Renal cortical epithelial cell (primary cell): ENCODE measurements at places on chromosomes 16 and 17. TPM values are rescaled to one million over a fixed set of nuclear protein-coding genes. Genes with fewer than 3 reads are reported as not detected.

DNA sequence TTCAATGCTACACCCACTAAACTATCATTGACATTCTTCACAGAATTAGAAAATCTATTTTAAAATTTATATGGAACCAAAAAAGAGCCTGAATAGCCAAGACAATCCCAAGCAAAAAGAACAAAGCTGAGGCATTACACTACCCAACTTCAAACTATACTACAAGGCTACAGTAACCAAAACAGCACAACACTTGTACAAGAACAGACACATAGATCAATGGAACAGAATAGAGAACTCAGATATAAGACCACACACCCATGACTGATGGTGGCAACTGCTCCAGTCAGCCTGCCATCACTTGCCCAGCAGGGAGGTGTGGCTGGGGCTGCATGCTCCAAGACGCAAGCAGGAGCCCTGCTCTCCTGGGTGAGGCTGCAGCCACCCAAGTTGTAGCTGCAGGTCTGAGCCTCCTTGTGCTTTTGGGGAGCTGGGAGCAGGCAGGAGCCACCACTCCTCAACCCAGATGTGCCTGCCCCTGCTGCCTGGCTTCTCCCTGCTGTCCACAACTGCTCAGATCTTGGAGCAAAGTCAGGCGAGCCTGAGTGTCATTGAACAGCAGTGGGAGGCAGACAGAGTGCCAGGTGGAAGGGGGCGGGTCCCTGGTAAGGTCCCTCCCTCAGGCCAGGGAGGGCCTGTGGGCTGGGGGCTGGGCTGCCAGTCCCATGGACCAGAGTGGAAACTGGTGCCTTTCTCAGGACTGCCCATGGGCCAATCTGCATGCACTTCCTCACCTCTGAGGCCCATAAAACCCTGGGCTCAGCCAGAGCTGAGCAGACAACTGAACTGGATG lies 24.7 kb downstream of the SSH2 start:
- no peak for DNase-seq

IRF8 gene
- total RNA-seq, result 1.0 and 1.9 TPM in 2 replicates

TMC8 gene
- 0.05 TPM in 1 of 2 replicates, not detected in the other for total RNA-seq

CLEC16A gene
- total RNA-seq, result 13.2 and 48.3 TPM in 2 replicates

TPSAB1 gene
- not detected in 2 replicates for total RNA-seq

KRTAP4-8 gene
- not detected in 2 replicates for total RNA-seq

KIF2B gene
- not detected in 2 replicates for total RNA-seq

KRTAP9-3 gene
- total RNA-seq, result not detected in 2 replicates

FOXL1 gene
- 0.25 and 2.1 TPM in 2 replicates for total RNA-seq

RNF43 gene
- total RNA-seq, result 2.3 and 6.0 TPM in 2 replicates

GRCh38 chr17:51214920-51215319 lies 44.9 kb downstream of the MBTD1 start:
- DNase-seq, result no peak

GRCh38 chr16:66152823-66153393 lies 213.6 kb upstream of the CDH5 start:
- no peak for DNase-seq

GRCh38 chr17:1078831-1079561 lies 82.1 kb downstream of the TIMM22 start:
- no peak for DNase-seq
